ENCODE measurements at places on chromosomes 3 and 15.

DNA sequence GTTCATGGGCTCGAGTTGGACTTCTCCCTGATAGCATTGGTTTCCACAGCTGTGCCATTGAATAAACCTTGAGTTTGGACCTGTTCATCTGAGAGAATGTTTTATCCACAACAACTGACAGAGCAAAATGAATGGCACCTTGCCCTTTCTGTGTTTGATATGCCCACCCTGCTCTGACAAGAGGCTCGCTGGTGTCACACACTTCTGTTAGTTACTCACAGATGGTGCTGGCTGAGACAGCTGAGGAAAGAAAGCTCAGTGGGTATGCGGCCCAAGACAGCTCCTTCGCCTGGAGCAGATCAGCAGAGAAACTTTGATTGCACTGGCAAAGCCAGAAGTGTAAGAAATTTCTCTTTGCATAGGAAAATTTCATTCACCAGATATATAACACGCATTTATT is 2.5 kb upstream of the CAPN3 start:
- DNase-seq = no peak

GRCh38 chr3:113953677-113954076 is 5.9 kb downstream of the ZDHHC23 start:
- DNase-seq = no peak

DNA sequence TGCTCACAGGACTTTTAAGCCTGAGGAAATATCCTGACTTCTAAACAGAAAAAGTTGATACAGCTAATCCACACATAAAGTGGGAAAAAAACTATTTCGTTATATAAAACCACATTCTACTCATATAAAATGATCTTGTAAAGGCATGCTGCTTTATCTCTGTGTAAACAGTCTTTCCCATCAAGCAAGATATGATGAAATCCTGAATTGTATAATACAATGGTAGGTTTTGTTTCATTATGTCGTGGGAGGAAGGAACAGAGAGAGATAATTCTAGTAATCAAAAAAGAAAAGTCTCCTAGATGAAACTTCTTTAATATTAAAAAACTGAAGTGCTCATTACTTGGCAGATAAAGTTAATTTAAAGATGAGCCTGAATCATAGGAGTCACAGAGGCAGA is 92.6 kb upstream of the SNTN start:
- DNase-seq = no peak

DNA sequence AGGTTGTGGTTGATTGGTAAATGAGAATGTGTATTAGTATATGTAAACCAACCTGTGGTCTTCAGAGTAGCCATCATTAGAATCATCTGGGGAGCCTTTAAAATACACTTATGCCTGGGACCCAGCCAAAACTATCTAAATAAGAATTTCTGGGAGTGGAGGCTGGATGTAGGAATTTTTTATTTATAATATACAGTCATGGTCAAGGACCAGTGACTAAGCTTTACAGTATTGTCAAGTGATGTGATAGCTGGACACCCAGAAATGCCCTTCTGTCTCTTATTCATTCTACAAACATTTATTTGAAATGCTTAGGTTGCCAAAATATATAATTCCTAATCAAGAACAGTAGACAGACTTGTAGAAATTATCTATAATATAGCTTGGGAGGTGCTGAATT is 132.2 kb downstream of the MBNL1 start:
- DNase-seq = peak; percentile 56

GRCh38 chr15:61034678-61035291 is 194.3 kb downstream of the RORA start:
- DNase-seq = no peak

DNA sequence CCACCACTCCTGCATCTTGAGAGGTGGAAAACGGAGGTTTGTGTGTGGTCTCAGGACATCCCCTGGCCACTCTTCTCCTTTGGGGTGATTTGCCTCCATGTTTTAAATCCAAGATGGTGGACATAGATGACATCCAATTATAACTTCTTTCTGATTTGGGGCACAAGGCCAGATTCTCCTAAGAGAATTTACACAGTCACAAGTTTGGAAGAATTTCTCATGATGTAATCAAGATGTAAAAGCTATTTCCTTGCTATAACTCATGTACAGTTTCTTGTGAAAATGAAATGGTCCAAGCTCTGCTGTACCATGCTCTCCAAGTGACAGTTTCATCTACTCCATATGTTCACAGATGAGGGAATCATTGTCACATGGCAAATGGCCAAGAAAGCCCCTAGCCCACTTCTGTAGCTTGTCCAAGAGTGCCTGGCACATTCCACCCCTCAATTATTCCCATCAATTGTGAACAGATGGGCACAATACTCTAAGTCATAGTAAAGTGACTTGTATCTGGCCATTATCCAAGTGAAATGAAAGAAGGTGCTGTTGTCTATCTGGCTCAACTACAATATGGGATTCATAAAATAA is 134.6 kb upstream of the ROPN1 start:
- DNase-seq = no peak

GRCh38 chr3:115982629-115983028 is 359.3 kb downstream of the GAP43 start:
- no peak for DNase-seq

- DNase-seq = no peak
These were observed 51.0 kb downstream of the CCDC54 start for GRCh38 chr3:107428051-107428858.

DNA sequence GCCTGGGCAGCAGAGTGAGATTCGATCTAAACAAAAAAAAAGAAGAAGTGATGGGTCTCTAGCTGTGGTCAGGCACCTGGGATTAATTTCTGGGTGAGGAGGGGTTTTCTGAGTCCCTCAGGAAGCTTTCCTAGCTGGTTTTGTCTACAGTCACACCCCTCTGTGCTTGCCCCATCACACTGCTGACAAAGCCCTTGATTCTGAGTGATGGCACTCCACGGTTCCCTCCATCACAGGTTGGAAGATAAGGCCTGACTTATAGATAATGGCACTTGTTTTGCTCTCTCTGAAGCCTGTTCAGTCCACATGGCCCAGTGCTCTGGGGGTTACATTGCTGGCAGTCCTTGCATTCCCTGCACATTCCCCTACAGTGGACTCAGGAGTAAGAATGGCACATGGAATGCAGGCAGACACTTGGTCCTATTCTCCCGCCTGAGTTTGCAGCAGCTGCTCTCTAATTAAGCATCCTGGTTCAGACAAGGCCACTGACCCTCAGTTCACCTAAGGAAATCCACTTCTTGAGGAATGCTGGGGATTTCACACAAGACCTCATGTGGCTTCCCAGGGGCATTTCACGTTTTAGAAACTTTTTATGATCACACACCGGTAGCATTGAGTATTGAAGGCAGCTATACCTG is 81.0 kb upstream of the NMNAT3 start:
- peak; percentile 74 for DNase-seq

DNA sequence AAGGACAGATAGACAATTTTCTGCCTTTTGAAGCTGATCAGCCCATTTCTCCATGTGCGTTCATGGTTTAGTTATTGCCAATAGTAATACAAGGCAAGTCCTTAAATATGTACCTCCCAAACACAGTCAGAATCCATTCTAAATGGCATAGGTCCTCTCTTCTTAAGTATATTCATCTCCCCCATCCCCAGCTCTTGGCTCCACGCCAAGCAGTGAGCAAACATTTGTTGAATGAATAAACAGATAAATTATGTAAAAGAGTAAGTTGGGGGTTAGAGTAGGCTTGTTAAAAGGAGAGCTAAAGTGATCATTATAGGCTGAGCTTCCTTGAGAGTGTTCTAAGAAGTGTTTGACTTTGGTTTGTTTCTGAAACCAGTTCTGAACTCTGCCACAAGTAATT is 241.3 kb downstream of the ITPR1 start:
- no peak for DNase-seq

DNA sequence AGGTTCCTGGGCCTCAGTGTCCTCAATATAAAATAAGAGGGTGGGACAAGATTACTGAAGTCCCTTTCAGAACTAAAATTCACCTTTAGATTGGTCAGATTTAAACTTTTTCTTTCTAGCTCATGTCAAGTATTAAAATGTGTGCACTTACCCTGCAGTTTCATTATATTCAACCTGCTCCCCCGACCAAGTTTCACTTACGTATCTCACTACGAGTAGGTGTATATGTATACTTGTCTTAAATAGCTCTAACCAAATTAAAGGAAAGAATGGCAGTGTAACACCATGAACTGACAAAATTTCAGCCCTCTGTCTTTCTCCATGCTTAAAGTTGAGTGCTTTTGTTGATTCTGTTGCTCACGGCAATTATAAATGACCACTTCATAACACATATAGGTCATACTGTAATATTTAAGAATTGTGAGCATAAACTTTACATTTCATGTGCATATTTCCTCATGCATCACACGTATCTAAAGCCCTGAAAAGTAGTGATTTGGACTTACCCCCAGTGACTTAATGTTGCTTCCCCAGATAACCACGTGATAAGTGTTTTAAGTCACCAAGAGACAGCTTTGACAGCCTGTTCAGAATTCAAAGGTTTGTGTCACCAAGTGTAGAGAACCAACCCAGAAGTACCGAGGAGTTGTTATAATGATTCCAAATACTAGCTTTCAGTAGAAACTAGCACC is 70.0 kb downstream of the PGPEP1L start:
- DNase-seq = no peak
